ENCODE measurements at places on chromosomes 6 and 20.

GRCh38 chr6:155126727-155127439, 131.8 kb downstream of the TIAM2 start:
- no peak for DNase-seq

- no peak for DNase-seq
Observed at GRCh38 chr20:1331101-1331500, 2.2 kb upstream of the SDCBP2 start.

GRCh38 chr6:142725024-142725770, 219.8 kb downstream of the HIVEP2 start:
- DNase-seq = no peak

DNA sequence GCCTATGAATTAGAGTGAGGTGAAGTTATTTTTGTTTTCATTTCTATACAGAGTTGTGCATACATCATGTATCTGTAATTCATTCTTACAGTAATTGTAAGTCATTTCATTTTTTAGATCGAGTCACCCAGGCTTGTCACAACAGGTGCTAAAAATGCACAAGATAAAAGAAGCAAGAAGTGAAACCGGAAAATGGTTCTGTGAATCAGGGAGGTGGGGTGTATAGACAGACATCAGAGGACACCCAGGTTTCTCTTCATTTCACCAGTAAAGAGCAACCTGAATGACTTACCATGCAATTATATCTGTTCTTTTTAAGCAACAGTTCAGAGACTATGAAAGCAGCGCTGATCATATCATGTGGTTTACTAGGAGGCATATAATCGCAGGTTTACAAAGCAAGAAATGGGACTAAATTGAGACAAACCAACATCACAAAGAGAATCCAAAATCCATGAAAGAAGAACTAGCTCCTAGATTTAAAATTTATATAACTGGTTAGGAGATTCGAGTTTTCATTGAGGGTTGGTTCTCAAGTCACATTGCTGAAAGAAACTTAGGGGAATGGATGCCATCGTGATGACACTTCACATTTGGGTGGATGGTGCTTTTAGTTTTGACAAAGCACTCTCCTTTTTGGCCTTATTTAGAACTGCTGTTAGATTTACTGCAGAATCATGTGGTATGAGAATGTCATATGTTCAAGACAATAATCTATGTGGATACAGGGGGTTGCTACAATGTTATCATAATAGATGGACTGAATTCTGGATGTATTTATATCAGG, 27.9 kb upstream of the TBC1D7 start:
- DNase-seq = no peak

- DNase-seq = no peak
Observed at GRCh38 chr6:115004982-115005381, 662.2 kb upstream of the HS3ST5 start.

- no peak for DNase-seq
Observed at GRCh38 chr20:402496-402885, 5.6 kb upstream of the RBCK1 start.

DNA sequence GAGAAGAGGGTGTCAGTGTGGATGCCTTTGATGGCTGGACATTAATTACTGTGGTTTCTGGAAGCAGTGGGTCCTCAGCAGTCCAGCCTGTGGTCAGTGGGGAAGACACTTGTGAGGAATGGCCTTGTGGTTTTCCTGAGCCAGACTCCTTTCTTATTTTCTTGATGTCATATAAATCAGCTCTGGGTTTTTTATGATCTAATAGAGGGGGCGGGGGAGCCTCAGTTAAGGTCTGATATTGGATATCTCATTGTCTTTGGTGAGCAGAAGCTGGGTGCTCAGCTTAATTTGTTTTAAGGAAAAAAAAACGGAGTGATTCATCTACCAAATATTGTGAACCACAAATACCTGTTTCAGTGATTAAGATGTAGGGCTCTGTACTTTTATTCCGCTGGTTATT, 62.1 kb downstream of the OTOR start:
- DNase-seq = no peak

DNA sequence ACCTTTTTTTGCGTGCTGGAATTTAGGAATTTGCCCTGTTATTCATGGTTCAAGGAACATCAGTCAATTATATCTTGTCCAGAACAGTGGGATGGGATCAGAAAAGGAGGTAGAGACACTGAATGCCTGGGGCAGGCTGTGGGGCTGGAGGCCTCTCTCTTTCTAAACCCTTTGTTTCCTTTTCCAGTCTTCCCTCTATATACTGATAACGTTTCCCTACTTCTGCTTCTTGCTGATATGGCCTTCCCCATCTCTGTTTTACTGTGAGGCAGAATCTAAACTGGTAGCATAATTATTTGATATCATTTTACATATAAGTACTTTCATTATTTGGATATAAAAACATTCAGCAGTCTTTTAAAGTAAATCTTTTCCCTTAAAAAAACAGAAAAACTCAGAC, 67.5 kb downstream of the DNAH8 start:
- no peak for DNase-seq

DNA sequence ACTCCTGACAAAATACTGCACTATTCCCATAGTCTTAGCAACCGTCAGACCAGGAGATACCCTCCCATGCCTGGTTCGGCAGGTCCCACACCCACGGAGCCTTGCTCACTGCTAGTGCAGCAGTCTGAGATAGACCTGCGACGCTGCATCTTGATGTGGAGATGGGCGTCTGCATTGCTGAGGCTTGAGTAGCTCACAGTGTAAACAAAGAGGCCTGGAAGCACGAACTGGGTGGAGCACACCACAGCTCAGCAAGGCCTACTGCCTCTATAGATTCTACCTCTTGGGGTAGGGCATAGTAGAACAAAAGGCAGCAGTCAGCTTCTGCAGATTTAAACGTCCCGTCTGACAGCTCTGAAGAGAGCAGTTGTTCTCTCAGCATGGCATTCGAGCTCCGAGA, 25.4 kb downstream of the TMEM244 start:
- no peak for DNase-seq

DNA sequence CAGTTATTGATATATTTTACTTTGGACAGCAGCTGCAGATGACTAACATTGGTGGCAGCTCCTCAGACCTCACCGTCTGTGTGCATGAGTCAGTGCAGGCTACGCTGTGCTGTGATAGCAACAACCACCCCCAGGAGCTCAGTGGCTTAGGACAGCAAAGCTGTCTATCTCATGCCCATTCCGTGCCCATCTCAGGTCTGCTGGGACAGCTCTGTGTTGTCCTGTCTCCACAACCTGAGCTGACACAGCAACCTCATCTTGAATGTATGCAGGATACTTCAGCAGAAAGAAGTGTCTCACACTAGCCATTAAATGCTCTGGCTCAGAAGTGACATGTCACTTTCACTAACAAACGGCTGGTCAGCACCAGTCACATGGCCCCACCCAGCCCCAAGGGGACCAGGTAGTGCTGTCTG, 47.7 kb downstream of the BANF2 start:
- DNase-seq = no peak

DNA sequence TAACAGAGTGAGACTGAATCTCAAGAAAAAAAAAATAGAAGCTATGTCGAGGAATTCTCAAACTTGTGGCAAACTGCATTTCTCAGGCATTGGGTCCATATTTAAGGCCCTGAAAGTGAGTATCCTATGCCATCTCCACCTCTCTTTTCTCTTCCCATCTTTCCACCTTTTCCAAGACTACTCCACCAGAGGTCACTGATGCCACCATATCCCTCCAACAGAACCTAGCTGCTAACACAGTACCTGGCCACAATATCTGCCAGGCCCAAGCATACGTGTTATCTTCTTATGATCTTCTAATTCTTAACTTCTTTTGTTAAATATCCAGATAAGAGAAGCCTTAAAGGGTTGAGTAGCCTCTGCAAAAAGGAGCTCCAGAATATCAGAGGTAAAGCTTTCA, 8.2 kb upstream of the ADGRF4 start:
- no peak for DNase-seq

- DNase-seq = no peak
Observed at GRCh38 chr6:157229132-157229618, 94.1 kb downstream of the TMEM242 start.

GRCh38 chr6:83463886-83464285, 33.0 kb upstream of the ME1 start:
- DNase-seq = no peak

DNA sequence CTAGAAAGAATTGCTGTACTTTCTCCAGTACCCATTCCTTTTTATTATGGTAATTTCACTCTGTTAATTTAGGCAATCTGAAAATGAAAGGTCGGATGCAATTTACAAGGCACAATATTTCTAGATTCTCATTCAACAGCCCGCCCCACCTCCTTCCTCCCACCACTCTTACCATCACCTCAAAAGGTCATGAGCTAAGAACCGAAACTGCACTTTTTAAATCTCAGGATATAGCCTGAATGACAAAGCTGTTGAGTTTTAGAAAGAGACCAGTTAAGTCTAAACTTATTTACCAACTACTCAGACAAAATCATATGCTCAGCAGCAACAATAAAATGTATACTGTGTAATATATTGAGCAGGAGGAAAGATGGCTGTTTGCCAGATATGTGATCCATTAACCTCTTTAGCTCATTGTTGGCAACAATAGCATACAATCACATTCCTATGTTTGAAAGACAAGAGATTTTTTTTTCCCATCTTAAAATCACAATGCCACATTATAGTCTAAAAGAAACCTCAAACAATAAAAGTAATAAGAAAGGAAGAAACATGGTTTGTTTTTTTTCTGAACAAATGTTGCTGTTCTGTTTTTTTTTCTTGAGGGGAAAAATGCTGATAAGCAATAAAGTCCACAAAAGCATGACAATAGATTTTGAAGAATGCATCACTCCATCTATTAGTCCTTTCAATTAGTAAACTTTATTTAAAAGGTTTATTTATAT, 1.6 kb upstream of the HS3ST5 start:
- DNase-seq = no peak

DNA sequence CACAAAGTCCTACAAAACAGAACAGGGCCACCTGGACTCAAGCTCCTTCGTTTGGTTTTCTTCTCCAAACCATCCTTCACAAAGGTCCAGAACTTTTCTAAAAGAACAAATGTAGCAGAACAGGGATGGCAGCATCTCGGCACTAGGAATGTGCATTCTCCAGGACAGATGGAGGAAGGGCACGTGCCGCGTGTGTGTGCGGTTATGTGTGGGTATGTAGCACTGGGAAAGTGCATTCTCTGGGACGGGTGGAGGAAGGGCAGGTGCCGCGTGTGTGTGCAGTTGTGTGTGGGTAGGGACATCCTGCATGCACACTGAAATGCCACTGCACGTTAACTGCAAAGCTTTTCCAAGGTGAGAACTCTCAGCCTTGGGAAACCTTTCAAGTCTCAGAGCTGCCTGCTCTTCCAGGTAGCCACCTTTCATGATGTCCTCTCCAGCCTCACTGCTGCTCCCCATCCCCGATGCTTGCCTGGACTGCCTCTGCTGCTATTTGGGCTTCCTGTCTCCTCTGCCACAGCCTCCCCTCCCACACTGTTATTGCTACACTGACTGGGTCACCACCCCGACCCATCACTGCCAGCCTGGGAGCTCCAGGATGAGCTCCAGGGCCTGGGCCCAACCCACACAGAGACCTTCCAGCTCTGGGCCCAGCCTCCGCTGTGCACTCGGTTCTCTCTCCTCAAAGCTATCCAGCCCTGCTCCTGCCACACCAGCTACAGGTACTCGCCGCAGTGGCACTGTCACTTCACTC, 47.6 kb downstream of the EZR start:
- DNase-seq = no peak

DNA sequence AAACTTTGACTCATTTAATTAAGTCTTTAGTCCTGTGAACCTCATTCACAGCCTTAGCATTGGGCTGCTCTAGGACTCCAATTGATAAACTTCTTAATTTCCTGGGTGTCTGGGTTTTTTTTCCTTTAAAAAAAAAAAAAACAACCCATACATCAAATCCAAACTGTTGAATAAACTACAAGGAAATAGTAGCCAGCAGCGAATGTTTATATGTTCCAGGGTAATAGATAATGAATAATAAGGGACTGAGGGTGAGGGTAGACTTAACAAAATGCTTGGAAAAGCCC, 563.5 kb upstream of the AGPAT4 start:
- DNase-seq = no peak

GRCh38 chr6:168835991-168836390, 395.0 kb downstream of the SMOC2 start:
- DNase-seq = no peak

DNA sequence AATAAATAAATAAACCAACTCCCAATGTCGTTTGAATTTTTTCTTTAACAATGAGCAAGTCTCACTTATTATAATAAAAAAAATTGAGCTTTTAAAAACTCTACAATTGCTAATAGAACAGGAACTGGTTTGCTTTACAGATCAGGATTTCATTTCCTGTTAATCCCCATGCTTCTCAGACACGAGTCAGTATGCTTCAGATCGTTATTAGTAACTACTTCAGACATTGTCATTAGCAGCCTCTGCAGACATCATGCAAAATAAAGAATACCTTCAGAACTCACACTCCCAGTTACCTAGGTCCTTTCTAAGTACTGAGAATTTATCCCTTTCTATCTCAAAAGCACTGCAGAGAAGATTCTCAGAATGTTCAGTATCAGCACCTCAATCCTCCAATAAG, 10.0 kb upstream of the FAM210B start:
- DNase-seq = no peak

DNA sequence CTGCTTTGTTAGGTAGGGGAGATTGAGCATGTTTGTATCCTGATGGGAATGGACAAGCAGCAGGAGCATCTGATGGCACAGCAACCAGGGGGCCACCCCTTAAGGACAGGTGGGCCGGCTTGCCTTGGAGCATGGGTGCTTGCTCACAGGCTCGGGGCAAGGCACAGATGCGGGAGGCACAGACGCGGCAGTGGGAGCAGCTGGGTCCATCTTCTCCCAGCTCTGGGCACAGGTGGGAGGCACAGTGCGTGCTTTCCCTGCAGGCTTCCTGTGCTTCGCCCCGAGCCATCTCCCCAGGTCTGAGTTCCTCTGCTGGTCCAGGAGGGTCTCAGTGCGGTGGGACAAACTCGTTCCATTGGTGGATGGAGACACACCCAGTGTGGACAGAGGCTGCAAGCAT, 73.6 kb upstream of the BHLHE23 start:
- DNase-seq = peak; percentile 34

GRCh38 chr6:69816569-69816968, 19.8 kb upstream of the LMBRD1 start:
- no peak for DNase-seq

DNA sequence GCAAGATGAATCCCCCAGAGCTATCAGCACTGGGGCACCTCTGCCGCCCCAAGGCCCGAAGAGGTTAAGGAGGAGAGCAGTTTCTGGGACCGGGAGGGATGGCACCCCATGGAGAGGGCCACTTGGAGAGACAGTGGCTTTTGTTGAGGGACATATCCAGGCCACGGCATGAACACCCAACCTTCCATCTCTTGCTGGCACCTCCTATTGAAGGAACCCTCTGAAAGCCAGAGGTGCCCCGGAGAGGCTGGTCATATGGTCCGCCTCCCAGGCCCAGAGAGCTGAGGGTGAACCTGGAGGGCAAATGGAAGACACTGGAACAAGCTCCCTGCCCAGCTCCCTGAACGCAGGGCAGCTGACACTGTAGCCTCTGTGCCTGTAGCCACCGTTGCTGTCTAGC, 167.0 kb downstream of the NFATC2 start:
- DNase-seq = no peak

DNA sequence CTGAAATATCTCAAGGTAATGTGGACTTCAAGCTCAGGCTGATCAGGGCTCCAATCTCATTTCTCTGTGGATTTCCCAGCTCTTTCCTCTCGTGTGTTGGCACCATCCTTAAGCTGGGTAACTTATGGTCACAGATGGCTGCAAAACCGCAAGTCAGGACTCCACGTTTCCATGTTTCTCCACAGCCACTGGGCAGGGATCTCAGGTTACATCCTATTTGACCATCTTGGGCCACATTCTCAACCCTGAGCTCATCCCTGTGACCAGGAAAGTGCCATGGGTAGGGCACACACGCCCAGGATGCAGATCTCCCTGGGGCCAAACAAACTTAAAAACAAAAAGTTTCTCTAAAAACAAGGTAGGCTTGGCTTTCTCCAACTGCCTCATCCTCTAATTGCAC, 15.4 kb downstream of the RPS6KA2 start:
- no peak for DNase-seq

Data from dorsolateral prefrontal cortex (tissue), 122 donors.